HFF-Myc (cell line): ENCODE measurements at places on chromosomes 5 and 9.

GRCh38 chr5:128483738-128484137 is 54.3 kb downstream of the FBN2 start:
- no peak for DNase-seq

- DNase-seq, result peak; percentile 16
Measured at GRCh38 chr5:35651002-35651756, 33.5 kb downstream of the SPEF2 start.

DNA sequence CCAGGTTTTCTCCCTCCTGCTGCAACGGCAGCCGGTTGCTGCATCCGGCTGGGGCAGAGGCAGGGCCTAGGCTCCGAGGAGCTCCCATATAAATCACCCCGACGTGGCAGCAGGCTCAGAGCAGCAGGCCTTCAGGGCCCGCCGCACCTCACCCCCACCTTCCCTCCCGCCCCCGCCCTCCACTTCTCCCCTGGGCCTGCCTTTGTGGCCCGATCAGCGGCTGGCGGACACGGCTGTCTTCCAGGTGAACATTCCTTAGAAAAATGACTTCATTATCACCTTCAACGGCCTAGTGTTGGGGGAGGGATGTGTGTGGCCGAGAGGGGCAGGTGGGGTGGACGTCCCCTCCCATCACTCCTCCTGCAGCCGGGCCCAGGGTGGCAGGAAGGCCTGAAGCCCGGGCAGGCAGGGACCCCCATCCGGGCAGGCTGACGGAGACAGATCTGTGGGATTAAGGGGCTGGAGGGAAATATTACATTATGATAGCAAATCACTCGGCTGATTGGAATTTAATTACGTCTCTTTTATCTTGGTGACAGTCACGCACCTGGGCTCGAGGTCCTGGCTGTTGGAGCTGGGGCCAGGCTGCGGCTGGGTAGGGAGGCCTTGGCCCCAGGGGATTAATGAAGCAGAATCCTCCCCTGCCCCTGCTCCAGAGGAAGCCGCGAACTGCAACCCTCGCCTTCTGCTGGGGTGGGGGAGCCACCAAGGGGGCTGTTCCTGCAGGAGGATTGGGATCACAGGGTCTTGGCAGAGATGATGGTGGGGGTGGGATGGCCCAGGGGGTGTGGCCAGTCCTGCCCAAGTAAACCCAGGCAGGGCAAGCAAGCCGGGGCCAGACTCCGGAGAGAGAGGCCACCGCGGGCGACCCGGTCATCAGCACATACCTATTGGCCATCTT is 38.4 kb upstream of the RXRA start:
- DNase-seq, result no peak

- DNase-seq, result no peak
Measured at GRCh38 chr9:133023117-133023890, 7.5 kb upstream of the GTF3C5 start.

GRCh38 chr9:131617611-131618010 is 72.3 kb downstream of the PRRT1B start:
- no peak for DNase-seq

- no peak for DNase-seq
Measured at GRCh38 chr5:37882636-37883035, 42.8 kb upstream of the GDNF start.

DNA sequence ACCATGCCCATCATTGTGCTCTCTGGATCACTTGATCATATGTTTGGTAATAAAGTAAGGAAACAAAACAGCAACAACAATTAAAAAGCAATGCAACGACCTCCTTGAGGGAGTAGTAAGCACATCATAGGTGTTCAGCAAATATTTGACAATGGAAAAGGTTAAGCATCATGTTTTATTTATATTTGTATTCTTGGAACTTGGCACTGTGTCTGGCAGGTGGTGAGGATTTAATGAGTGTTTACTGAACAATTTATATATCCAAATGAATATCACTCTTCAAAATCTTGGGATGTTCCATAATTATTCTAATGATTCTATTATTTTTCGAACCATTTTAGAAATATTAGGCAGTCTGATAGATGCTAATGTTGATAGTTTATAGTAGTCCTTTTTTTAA is 6.2 kb downstream of the PIP5K1B start:
- no peak for DNase-seq

- no peak for DNase-seq
Measured at GRCh38 chr5:105617436-105618215, 2053.1 kb downstream of the EFNA5 start.

DNA sequence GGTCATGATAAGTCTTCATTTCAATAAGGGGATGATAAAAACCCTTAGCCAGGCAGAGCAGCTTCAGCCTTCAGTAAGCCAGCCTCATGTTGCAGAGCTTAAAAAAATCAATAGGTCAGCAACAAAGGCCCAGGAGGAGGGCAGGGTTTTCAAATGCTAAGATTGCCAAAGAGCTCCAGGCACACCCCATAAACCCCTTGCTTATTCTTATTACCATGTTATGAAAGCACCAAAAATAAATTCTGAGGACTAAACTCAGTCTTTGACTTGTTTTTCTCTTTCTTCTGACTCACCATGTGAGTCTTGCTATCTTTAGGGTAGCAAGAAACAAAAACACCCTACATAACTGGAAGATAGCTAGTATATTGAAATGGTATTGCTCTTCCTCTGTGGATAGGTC is 317.1 kb downstream of the KCTD16 start:
- DNase-seq, result no peak

DNA sequence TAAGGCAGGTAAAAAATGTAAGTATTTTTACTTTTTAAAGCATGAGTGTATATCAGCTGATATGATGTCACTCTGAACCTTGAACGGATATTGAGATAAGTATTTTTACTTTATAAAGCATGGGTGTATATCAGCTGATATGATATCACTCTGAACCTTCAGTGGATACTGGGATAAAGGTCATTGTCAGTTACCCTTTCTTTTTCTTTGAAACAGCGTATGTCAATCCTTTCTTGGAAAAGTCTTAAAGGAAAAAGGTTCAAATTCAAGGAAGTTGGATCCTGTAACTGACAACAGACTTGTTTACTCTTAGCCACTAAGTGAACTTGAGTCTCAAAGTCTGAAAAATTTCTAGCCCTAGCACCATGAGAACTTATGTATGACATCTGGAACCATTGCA is 61.7 kb upstream of the IFNK start:
- DNase-seq, result no peak

GRCh38 chr5:163460562-163461171 is at the start of gene HMMR:
HMMR (plus strand) TSS chr5:163460632; CDS start chr5:163460693, 61 bp downstream.
- no peak for DNase-seq

DNA sequence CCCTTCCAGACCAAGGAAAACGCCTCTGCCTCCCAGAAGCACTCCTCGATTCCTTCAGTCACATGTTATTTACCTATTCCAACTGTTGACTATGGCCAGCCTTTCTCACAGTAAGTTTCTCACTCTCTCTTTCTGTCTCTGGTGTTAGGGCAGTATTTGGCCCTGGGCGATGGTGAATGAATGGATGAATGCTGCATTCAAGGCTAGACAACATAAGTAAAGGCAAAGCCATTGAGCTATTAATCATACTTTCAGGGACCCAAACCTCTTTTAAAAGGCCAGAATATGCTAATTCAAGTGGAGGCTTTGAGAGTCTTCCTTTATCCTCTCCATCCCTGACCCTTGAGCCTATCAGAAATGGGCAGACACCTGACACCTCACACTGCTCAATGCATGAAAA is 78.5 kb downstream of the SEC61B start:
- DNase-seq, result no peak

GRCh38 chr9:28053096-28053777 is 480.0 kb upstream of the C9orf72 start:
- no peak for DNase-seq

- no peak for DNase-seq
Measured at GRCh38 chr9:85554349-85554748, 187.4 kb downstream of the AGTPBP1 start.

GRCh38 chr9:134537951-134538641 is 103.5 kb upstream of the COL5A1 start:
- no peak for DNase-seq

DNA sequence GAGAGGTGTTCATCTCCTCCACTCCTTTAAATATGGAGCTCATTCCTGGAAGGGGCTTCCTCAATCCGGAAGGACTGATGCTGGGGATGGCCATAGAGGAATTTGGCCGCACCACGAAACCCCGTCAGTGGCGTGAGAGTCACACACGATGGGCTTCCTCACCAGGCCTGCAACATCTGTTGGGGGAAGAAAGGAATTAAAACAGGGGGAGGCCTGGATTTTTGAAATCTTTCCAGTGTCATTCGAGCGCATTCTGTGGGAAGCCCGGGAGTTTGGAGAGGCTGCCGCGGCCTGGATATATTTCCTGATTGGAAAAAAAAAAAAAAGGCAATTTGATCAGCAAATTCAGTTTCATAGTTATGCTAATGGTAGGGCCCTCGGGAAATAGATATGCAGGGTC is 76.3 kb upstream of the ORM1 start:
- DNase-seq, result peak; percentile 72
